ENCODE measurements at places on chromosomes 5 and 9. TPM values are rescaled to one million over a fixed set of nuclear protein-coding genes. Genes with fewer than 3 reads are reported as not detected.

BRINP1 gene
- 38.1 TPM for polyA plus RNA-seq

DNM1 gene
- polyA plus RNA-seq: 35.0 TPM

PTGDS gene
- polyA plus RNA-seq: 135 TPM

WDR38 gene
- polyA plus RNA-seq: not detected

C9orf78 gene
- polyA plus RNA-seq: 70.4 TPM

SIMC1 gene
- 15.8 TPM for polyA plus RNA-seq
